Fibroblast of villous mesenchyme (primary cell): ENCODE measurements at places on chromosomes 12 and 14. TPM values are rescaled to one million over a fixed set of nuclear protein-coding genes. Genes with fewer than 3 reads are reported as not detected.
A peak's percentile ranks its signal among the peaks of the same experiment; 100 is the strongest.

DNA sequence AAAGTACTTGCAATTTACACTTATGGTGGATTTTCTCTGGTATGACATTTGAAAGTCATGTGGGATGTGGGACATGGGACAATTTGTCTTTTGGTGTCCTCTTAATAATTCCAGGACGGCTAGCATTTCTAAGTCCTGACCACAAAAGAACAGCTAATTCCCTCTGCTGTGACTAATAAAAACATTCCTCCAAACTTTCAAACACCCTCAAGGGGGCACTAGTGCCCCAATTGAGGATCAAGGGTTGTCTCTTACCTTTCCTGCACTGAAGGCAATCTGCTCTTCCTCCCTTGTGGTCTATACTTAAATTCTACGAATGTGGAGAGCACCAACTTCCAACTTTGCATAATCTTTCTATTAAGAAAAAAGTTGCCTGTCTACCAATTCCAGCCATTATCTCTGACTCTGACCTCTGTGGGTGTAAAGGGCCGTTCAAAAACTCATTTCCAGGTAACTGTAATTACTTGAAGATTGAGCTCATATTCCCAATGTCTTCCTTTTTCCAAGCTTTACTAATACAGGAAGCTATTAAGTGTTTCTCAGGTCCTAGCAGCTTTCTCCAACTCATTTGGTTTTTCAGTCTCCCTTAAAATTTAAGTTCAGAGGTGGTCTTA is 210.2 kb downstream of the PTPRO start:
- DNase-seq: peak; percentile 87

DNA sequence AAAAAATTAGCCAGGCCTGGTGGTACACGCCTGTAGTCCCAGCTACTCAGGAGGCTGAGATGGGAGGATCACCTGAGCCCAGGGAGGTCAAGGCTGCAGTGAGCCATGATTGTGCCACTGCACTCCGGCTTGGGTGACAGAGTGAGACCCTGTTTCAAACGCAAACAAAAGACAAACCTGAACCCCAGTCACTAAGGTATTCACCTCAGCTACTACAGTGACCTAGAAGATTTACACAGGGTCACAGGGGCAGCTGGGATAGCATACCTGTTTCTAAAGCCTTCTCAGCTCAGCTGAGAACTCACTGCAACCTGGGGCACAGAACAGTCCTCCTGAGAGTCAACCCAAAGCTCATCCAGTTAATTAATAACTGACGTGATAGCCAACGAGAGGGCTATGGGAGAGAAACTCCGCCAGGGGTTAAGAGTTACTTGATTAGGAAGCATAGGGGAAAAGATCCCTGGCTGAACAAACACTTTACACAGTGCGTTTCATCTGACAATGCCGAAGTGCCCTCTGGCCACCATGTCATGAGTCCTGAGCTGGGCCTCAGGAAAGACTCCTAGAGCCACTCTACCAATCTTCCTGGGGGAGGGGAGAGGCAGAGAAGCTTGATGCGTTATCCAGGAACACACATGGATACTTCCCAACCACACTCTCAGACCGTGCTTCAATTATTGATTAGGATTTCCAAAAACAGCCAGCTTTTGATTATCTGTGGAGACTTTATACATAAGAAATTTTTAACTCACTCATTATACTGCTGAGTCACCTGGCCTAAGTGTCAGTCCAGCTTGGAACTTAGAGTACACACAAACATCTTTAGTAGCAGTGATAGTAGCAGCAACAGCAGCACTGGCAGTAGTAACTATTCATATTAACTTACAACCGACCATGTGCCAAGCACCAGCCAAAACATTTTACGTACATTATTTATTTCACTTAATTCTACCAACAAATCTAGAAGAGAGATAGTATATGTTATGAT is 48.2 kb downstream of the FOXN3 start:
- DNase-seq: no peak

The MOK gene
- total RNA-seq: 12.9 and 16.0 TPM in 2 replicates

The HNF1A gene
- not detected in 2 replicates for total RNA-seq

The SOX5 gene
- 13.8 and 16.8 TPM in 2 replicates for total RNA-seq

The KRT77 gene
- total RNA-seq: not detected in 2 replicates

DNA sequence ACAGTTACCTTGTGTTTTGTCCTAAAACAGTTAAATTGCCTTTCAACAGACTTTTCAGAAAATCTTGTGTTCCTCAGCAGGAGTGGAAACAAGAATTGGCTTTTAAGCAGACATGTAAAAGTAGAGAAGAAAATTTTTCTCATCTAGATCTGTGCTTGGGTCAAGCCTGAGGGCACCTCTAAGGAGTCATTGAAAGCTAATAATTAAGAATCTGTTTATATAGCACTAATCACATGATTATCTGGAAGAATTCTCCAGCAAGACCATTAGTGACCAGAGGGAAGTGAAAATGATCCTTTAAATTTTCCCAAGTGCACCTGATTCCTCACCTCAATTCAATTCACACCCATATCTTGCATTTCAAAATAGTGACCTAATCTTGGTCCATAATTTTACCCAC is 295.0 kb downstream of the DIO2 start:
- no peak for DNase-seq

GRCh38 chr12:29609431-29610215 is 112.1 kb upstream of the OVCH1 start:
- peak; percentile 67 for DNase-seq

DNA sequence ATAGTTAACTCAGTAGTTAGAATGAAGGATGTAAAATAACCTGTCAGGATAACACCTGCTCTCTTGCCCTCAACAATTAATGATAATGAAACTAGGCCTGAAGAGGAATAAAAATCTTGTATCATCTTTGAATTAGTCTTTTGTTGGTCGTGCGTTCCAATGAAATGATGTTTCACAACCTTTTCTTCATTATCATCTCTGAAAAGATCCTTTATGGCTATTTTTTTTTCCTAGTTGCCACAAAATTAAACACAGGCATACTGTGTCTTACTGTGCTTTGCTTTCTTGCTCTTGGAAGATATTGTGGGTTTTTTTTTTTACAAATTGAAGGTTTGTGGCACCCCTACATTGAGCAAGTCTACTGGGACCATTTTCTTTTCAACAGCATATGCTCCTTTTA is 128.6 kb downstream of the BICD1 start:
- no peak for DNase-seq

The HOTAIR gene
- 0.86 and 3.2 TPM in 2 replicates for total RNA-seq

DNA sequence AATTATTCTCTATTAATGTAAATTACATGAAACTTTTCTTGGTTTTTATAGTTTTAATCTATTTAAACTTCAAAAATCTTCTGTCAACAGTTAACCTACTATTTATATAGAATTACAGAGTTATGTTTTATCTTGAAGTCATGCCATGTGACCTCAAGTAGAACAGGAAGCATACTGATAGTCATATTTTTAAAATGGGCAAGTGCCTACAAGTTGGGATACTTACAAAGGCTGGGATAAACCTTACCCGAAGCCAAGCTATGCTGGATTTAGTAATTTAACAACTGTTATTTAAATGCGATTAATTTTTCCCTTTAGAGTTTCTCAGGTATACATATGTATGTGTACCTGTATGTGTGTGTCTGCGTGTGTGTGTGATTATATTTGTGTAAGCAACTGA is 266.9 kb downstream of the RASSF9 start:
- no peak for DNase-seq

DNA sequence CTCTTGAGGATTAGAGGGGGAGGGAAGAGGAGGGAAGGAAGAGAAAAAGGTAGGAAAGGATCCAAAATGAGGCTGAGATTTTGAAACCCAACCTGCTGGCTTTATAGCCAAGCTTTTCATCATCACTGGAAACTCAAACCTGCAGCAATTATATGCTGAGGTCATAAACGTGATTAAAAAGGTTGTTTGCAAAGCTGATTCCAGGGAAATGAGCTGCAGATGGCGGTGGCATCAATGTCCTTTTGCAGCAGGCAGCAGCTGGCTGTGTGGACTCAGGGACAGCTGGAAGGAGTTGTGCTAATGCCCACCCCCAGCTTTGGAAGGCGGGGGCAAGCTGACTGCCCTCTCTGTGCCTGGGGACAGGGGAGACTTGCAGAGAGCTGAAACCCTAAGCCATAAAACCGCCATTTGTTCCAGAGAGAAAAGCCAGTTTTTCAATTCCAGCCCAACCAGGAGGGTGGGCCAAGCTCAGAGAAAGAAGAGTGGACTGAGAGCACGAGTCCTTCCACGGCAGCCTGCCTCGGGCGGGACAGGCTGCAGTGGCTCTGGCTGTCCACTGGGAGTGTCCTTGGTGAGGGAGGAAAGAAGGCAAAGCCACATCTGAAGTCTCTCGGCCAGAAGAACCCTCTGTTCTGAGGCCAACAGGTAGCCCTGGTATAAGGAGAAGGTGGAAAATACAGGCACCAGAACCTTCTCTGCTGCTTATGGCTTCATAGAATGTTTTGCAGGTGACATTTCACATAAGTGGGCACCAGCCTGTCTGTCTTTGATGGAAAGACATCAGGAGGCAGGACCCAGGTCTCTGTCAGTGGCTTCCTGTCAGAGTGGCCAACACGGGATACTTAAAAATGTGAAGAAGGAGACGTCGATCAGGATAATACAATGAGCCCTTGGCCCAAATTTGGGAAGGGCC is 90.7 kb downstream of the SINHCAF start:
- peak; percentile 44 for DNase-seq
